ENCODE measurements at places on chromosomes 16 and 17. TPM values are rescaled to one million over a fixed set of nuclear protein-coding genes. Genes with fewer than 3 reads are reported as not detected.

GRCh38 chr17:63699638-63700527, at the start of gene LIMD2:
LIMD2 (minus strand) TSS chr17:63700125; CDS start chr17:63699298, 827 bp downstream.
- peak; percentile 97 for DNase-seq

DNA sequence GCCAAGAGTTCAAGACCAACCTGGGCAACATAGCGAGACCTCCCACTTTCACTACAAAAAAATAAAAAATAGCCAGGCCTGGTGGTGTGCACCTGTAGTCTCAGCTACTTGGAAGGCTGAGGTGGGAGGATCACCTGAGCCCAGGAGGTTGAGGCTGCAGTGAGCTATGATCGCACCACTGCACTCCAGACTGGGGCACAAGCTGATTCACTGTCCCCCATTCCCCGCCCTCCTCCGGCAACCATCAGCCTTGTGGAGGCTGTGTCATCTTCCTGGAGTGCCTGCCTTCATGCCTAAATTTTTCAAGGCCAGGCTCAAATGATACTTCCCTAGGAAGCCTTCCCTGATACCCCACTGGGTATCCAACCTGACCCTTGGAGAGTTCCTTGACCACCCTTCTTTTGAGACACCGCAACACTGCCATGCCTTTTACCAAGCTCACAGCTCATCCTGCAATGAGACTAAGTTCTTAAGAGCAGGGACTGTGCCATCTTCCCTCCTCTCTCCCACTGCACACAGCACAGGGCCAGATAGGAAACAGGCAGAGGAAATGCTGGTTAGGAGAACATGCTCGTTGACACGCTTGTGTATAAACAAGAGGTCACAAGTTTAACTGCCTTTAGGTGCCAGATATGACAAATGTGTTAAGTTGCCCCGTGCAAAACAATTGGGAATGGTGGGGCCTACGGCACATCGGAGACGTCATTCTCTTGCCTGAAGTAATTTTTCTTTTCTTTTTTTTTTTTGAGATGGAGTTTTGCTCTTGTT, 3.9 kb upstream of the SRCAP start:
- no peak for DNase-seq

Gene NPIPB4
- 101 TPM for total RNA-seq

GRCh38 chr17:65529040-65529633, 32.3 kb downstream of the AXIN2 start:
- peak; percentile 51 for DNase-seq

DNA sequence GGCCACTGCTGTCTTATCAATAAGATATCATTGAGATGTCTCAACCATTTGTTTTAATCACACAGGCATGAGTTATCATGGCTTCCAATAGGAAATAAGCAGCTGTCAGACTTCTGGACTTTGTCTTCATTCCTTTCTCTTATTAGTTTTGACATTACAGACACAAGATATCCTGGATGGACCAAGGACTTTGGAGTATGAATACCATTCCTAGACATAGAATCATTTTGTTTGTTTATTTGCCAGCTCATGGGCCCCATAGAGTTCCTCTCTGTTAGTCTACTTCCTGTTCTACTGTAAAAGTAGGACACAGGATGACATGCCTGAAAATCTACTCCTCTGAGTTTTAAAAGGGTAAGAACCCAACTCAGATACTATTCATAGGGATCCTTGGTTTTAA, 77.7 kb upstream of the KCNJ16 start:
- DNase-seq: no peak

Gene CBX2
- total RNA-seq: 4.8 TPM

DNA sequence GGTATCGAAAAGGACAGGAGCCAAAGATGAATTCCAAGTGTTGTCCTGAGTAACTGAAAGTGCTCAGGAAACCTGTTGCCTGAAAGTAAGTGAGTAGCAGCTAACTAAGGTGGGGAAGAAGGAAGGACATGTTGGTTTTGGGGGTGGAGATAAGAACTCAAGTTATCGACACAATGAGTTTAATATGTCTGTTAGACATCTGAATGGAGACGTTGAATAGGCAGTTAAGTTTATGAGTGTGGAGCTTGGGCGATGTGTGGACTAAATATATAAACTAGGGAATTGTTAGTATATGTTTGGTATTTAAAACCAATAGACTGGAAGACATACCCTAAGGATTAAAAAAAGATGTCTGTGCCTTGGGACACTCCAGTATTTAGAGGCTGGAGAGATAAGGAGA, 82.7 kb upstream of the ASIC2 start:
- no peak for DNase-seq

GRCh38 chr17:41982026-41982760, 15.6 kb downstream of the CNP start:
- DNase-seq: no peak

Gene TBC1D3G
- total RNA-seq: not detected

Gene KRTAP9-2
- total RNA-seq: not detected

DNA sequence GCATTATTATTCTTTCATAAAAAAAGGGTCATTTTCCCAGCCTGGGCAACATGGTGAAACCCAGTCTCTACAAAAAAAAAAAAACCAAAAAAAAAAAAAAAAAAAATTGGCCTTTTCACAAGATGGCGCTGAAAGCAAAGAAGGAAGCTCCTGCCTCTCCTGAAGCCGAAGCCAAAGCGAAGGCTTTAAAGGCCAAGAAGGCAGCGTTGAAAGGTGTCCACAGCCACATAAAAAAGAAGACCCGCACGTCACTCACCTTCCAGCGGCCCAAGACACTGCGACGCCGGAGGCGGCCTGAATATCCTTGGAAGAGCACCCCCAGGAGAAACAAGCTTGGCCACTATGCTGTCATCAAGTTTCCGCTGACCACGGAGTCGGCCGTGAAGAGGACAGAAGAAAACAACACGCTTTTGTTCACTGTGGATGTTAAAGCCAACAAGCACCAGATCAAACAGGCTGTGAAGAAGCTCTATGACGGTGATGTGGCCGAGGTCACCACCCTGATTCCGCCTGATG, 4.9 kb upstream of the PGAP6 start:
- DNase-seq: peak; percentile 64

- peak; percentile 71 for DNase-seq
Observed at GRCh38 chr16:12111223-12111622, 134.7 kb downstream of the SNX29 start.

DNA sequence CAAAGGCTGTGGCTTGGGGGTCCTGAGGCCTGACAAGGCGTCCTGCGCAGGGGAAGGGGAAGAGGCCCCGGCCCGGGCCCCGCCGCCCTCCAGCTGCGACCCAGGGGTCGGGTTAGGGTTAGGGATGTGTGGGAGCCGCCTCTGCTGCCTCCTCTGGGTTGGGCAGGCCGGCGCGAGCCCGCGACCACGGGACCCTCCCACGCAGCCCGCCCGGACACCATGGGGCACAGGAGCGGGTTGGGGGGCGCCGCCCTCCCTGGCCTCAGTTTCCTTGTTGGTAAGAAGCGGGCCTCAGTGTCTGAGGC, 386 bp downstream of the CIAO3 start:
- DNase-seq: no peak

- peak; percentile 86 for DNase-seq
Observed at GRCh38 chr17:57603978-57604377, 141.1 kb downstream of the CCDC182 start.

DNA sequence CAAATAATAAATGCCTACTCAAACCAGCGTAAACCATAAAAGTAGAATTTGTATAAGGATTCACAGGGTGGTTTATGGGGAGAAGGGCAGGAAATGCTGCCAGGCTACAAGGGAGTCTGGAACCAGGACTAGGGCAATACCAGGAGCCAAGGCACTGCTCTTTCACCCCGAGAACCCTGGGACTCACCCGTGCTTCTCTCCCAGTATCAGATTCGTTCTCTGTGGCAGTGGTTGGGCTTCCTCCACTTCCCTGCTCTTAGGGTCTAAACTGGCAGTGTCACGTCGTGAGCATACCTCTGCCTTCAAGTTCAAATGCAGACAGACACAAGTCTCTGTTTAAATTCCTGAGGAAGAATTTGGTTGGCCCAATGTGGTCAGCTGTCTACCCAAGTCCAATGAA, 49.3 kb downstream of the PRKCA start:
- no peak for DNase-seq

Gene KRTAP3-1
- not detected for total RNA-seq

DNA sequence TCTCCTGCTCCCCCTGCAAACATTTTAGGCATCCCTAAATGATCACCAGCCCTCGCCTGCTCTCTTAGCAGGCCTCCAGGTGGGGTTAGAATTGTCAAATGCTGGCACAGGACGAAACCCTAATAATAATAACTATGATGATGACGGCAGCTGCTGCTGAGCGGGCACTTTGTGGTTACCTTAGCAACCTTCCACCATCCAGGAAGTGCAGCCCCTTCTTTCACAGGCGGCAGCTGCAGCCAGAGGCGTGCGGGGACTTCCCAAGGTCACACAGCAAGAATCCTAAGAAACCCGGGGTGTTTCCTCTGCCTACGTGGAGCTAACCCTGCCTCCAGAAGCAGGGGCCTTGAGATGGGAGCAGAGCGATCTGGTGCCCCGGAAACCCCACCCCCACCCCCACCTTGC, 22.4 kb upstream of the EIF1 start:
- peak; percentile 85 for DNase-seq

GRCh38 chr17:17235212-17236174, 1.5 kb downstream of the FLCN start:
- DNase-seq: peak; percentile 76

- no peak for DNase-seq
Observed at GRCh38 chr17:60333628-60334031, 58.3 kb downstream of the USP32 start.

Gene FOXL1
- not detected for total RNA-seq

- DNase-seq: no peak
Observed at GRCh38 chr17:82287013-82287867, 13.7 kb upstream of the CSNK1D start.

GRCh38 chr16:55147396-55147795, 176.6 kb upstream of the IRX6 start:
- DNase-seq: no peak

- DNase-seq: peak; percentile 33
Observed at GRCh38 chr16:57388359-57389086, 16.0 kb upstream of the CCL17 start.

Gene CA4
- total RNA-seq: 7.2 TPM

DNA sequence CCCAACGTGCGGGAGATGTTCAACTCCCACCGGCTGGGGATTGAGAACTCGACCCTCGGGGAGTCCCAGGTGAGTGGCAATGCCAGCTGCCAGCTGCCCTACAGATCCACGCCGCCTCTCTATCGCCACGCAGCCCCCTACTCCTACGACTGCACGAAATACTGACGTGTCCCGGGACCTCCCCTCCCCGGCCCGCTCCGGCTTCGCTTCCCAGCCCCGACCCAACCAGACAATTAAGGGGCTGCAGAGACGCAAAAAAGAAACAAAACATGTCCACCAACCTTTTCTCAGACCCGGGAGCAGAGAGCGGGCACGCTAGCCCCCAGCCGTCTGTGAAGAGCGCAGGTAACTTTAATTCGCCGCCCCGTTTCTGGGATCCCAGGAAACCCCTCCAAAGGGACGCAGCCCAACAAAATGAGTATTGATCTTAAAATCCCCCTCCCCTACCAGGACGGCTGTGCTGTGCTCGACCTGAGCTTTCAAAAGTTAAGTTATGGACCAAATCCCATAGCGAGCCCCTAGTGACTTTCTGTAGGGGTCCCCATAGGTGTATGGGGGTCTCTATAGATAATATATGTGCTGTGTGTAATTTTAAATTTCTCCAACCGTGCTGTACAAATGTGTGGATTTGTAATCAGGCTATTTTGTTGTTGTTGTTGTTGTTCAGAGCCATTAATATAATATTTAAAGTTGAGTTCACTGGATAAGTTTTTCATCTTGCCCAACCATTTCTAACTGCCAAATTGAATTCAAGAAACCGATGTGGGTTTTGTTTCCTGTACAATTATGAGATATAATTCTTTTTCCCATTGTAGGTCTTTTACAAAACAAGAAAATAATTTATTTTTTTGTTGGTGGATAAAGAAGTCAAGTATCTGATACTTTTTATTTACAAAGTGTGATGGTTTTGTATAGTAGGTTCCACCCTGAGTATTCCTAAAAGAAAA, 2.3 kb downstream of the FOXC2 start:
- DNase-seq: peak; percentile 68

DNA sequence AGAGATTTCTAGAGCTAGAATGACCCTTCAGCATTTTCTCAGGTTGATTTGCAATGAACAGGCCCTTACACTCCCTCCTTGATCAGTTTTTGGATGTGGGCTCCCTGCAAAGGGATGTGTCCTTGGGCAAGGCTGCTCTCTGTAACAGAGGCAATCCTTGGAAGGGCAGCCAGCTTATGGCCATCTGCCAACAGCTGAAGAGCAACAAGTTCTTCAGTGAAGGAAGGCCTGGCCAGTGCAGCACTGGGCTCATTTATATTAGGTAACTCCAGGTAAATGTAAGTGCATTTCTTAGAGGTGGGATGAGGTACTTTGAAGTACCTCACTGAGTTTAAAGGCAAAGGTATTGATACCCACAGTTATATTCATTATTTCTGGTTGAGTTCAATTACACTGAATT, 114.3 kb upstream of the KCNJ16 start:
- DNase-seq: no peak

GRCh38 chr16:24013864-24014645, 178.3 kb downstream of the PRKCB start:
- peak; percentile 91 for DNase-seq

- no peak for DNase-seq
Observed at GRCh38 chr16:11561856-11562255, 24.9 kb downstream of the LITAF start.

GRCh38 chr17:40694584-40694983, 9.0 kb downstream of the KRT24 start:
- no peak for DNase-seq

DNA sequence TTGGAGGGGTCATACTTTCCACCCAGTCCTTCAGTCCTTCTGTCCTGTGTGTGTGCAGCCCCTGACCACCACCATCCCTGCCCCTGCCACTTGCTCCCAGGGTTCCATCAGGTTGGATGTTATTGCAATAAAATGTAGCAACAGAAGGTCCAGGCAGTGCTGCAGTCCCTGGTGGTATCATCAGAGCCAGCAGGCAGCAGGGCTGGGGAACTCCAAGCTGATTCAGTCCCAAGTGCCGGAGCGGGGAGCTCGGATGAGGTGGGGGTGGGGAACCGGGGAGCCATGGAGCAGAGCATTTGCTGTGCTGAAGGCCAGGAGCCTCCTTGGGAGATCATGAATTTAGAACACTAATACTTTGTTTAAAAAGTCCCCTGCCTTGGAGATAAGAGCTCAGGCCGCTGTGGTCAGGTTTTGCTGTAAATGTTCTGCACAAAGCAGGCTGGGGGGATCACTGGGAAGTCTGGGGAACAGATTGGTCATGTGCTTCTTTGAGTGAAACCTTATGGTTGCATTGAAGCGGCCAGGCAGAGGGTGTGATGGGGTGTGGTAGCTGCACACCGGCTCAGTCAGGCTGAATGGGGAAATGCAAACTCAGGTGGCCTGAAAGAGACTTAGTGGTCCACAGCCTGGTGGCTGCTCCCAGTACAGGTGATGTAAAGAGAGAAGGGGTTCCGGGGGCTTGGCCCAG, 225.9 kb downstream of the SEC14L1 start:
- peak; percentile 78 for DNase-seq

- peak; percentile 73 for DNase-seq
Observed at GRCh38 chr16:49527611-49528010, 154.0 kb downstream of the C16orf78 start.

DNA sequence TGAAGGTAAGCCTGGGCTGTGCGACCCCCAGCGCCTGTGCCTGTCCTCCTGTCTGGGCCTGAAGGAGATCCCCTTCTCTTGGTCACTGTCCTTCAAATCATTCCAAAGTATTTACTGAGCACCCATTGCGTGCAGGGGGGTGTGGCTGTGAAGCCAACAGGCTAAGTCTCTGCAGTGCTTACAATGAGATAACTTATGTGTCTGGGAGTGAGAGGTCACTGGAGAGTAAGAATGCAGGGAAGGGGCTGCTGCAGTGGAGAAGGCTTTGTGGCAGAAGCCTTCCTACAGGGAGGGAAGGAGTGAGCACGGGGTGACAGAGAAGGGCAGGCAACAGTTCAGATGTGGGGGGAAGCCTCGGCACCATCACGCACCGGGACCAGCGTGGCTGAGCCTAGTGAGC, 11.2 kb upstream of the SMIM5 start:
- DNase-seq: no peak

Data from spleen (tissue), 13 donors.